ENCODE measurements at places on chromosomes 7 and 10.

GRCh38 chr7:19919261-19920095, 146.1 kb upstream of the TMEM196 start:
- DNase-seq: no peak

- no peak for DNase-seq
These were observed 7.0 kb downstream of the WDR91 start for GRCh38 chr7:135204341-135204749.

GRCh38 chr10:119378737-119379067, 163.8 kb downstream of the RGS10 start:
- no peak for DNase-seq

- DNase-seq: no peak
These were observed 163.1 kb downstream of the PTPRN2 start for GRCh38 chr7:158424531-158424930.

DNA sequence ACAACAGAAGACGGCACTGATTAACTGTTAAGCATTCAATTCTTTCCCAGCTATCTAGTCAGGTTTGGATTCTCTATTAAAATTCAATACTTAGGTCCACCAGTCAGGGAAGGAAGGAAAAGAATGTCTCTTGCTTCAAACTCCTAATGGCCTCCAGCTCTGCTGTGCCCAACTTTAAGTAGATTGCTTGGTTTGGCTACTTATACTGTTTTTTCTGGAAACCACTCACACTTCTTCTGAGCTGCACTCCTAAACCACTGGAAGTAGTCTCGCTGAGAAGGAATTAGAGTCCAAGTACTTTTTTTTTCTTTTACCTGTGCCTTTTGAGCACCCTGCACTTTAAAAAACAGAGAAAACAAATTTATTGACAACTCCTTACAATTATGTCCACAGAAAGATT, 26.7 kb upstream of the COL1A2 start:
- DNase-seq: no peak

DNA sequence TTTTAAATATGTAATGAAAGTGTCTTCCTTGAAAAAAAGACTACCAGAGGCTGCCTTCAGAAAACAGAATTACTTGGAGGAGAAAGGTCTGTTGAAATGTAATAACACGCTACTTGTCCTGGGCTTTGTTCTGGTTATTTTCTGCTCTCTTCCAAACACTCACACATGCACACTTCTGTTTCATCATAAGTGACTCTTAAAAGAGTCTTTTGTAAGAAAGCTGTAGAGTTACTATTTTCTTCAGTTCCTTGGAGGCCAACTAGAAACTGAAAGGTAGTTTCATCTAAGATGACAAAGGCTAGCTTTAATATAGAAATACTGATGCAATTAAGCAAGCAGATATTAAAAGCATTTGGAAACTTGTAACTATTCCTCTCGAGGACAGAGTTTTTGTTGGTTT, 39.1 kb downstream of the TASOR2 start:
- DNase-seq: no peak

All from stimulated activated naive CD4-positive, alpha-beta T cell (primary cell).